ENCODE measurements at places on chromosomes 12 and 14.

- no peak for DNase-seq
These were observed 14.6 kb downstream of the C14orf132 start for GRCh38 chr14:96053600-96054381.

GRCh38 chr12:56336361-56337167 lies 2.1 kb upstream of the IL23A start:
- peak; percentile 54 for DNase-seq

DNA sequence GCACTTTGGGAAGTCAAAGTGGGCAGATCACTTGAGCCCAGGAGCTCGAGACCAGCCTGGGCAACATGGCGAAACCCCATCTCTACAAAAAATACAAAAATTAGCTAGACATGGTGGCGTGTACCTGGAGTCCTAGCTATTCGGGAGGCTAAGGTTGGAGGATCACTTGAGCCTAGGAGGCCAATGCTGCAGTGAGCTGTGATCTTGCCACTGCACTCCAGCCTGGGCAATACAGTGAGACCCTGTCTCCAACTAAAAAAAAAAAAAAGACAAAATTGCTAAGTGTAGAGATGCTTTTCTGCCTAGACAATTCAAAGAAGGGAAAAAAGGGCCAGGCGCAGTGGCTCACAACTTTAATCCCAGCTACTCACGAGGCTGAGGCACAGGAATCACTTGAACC lies 3.4 kb upstream of the LRP6 start:
- no peak for DNase-seq

- DNase-seq = no peak
These were observed 31.0 kb upstream of the PTCSC3 start for GRCh38 chr14:36207500-36207899.

DNA sequence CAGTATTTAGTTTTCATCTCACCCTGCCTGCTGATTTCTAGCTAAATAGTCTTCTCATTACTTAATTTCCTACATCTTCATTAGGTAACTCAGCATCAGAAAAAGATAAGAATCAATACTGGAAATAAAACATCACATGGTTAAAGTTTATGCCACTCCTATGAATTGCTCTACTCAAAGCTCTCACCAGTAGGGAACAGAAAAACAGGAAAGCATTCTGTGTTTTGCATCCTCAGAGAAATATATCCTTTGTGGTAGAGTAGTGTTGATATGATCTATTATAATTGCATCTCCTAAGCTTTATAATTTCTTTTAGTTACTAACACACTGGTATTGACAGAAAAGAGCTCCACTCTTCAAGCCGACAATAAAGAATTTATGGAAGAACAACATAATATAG lies 9.9 kb downstream of the CPNE8 start:
- DNase-seq = no peak

- DNase-seq = peak; percentile 55
These were observed 24.0 kb downstream of the CCDC38 start for GRCh38 chr12:95918194-95918993.

DNA sequence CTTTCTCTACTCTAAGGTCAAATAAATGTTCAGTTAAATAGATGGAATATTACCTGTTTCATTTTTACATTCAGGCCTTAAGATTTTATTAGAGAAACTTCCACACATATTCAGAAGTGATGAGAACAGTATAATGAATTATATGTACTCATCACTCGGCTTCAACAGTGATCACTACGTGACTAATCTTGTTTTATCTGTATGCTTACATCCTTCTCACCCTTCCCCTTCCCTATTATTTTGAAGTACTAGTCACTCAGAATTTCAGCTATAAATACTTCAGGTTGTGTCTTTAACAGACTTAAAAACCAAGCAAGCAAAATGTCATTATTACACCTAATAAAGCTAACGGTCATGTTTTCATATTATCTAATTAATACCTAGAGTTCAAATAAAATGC lies 34.9 kb downstream of the ETV6 start:
- no peak for DNase-seq

- DNase-seq = no peak
These were observed 1136.8 kb downstream of the AACS start for GRCh38 chr12:126201981-126202537.

DNA sequence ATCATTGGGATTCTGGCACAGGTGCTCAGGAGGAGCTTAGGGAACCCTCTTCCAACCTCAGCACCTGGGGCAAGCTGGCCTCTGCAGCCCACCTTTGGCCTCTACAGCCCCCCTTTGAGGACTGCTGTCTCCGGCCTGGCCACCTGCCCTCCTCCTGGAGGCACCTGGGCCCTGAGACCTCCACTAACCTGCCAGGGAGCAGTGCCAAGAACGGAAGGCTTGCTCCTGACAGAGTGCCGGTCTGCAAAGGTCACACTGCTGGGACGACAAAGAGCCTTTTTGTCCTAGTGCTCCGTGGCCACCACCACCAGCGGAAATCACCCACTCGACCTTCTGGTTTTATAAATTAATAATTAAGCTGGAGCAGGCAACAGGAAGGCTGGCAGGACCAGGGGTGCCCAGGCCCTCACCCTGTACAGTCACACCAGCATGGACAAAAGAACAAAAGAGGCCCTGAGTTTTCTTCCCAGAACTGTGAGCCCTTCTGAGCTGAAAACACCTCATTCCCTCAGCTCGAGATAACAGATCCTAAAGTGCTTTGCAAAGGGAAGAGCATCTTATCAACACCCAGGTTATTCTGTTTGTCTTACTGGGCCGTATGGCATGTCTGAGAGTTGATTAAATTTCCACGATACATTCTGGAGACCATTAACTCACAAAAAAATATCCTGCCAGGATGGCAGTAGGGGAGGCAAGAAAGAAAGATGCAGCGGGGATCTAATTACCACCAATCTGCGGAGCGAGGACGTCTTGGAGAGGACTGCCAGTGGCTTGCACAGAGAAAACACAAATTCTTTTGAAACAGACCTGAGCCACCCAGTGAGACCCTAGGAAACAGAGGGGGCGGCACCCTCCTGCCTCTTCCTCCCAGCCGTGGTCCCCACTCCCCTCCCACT lies 8.2 kb downstream of the TESC start:
- no peak for DNase-seq

GRCh38 chr12:58576916-58577315 lies 343.4 kb downstream of the LRIG3 start:
- DNase-seq = no peak

- DNase-seq = no peak
These were observed 26.9 kb downstream of the PRKD1 start for GRCh38 chr14:29900609-29901350.

- DNase-seq = no peak
These were observed 43.1 kb upstream of the EIF5 start for GRCh38 chr14:103290961-103291360.

DNA sequence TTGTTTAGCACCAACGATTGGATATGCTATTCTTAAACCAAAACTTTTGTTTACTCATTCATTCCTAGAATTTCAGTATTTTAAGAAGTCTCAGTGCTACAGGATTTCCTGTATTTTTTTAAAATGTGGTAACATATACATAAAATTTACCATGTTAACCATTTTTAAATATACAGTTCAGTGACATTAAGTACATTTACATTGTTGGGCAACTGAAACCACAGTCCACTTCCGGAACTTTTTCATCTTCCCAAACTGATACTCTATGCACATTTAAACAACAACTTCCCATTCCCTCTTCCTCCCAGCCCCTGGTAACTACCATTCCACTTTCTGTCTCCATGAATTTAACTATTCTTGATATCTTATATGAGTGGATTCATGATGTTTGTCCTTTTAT lies 30.3 kb downstream of the PDE3A start:
- no peak for DNase-seq

GRCh38 chr12:11543457-11544158 lies 105.9 kb upstream of the ETV6 start:
- DNase-seq = no peak

GRCh38 chr12:29253906-29254625 lies 105.0 kb downstream of the FAR2 start:
- DNase-seq = no peak

DNA sequence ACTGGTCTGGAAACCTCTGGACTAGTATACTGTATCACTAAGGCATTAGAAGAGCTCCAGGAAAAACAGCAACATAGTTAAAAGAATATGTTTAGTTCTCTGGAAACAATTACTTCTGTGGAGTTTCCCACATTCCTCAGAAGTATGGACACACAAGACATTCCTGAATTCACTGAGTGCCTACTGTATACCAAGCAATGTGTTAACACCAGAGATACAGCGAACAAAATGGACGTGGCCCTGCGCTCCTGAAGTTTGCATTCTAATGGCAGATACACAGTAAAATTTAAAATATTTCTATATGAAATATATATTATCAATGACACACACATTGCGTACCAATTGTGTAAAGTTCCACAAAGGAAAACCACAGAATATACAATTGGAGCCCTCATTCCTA lies 1.1 kb downstream of the ANGEL1 start:
- DNase-seq = no peak

DNA sequence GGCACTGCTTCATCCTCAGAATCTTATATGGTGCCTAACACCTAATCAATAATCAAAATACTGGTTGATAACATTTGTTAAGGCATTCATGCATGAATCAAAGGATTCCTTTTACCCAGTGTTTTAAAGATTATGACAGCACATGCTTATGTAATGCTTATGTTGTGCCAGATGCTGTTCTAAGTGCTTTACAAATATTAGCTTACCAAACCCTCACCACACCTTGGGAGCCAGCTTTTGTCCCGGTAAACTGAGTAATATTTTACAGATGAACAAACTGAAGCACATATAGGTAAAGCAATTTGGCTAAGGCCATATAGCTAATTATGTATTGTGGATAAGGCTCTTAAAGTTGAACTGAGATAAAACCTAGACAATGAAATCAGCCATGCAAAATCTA lies 209.2 kb downstream of the ALX1 start:
- no peak for DNase-seq

- DNase-seq = no peak
These were observed 85.7 kb upstream of the E2F7 start for GRCh38 chr12:77151030-77151429.

GRCh38 chr12:64669270-64669842 lies 59.1 kb downstream of the RASSF3 start:
- DNase-seq = peak; percentile 59

GRCh38 chr12:54596526-54596946 lies 8.1 kb upstream of the PPP1R1A start:
- peak; percentile 56 for DNase-seq

GRCh38 chr12:116333402-116333801 lies 55.9 kb upstream of the MED13L start:
- DNase-seq = no peak

DNA sequence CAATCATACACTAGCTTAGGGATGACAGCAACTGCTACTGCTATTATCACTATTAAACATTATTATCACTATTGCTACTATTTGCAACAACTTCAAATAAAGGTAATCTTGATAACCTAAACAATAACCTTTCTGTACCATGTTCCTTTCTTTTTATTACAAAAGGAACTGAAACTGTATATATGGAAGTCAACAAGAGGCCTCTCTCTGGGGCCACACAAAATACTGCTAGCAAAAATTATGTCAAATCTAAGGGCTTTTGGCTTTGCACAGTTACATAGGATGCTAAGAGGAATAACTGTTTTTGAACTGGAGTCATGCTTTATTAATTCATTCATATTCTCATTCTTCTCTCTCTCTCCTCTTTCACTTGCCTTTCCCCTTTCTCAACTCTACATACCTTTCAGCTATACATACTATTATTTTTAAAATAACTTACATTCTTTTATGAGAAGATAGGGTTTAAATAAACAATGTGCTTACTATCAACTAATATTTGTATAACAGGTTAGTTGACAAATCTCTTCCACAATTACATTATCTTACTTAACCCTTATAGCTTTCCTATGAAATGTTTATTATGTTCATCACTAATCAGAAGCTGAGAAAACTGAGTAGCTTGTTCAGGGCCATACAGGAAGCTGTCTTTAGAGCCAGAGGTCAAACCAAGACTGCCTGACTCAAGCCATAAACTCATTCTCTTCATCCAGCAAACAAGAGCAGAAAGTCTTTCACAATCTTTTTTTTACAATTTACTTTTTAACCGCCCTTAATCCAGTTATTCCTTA lies 25.7 kb downstream of the SPTSSA start:
- no peak for DNase-seq

- DNase-seq = no peak
These were observed 683.4 kb downstream of the SLC16A7 start for GRCh38 chr12:60279221-60279620.

DNA sequence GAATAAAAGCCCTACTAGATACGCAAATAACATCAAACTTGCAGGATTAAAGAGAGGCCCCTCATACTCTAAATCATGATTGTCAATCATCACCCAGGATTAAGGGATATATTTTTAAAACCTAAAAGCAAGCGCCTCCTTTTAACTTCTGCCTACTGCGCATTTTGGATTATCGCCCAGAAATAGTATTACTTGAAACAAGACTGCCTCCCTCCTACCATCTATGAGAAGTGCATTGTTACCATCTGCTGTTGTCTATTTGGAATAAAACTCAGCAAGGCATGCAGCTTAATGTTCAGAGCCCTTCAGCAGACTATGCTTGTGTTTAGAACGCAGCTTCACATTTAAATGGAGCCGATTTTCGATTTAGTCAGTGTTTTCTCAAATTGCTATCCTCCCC lies 79.6 kb downstream of the EXOC5 start:
- no peak for DNase-seq

DNA sequence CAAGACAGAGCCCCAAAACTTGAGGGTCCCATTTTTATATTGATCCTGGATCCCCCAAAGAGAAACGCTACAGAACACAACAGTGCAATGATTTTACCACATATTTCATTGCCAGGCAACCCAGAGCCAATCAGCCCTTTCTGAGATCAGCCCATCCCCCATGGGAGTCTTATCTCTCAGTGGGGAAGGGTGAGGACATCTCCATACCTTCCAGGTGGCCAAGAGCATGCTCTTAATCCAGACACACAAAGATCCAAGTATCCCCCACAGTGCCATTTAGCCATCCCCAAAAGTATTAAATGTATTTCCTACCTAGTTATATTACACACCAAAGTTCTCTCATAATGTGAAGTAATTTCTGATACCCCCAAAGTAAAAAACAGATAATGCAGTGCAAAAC lies 62.6 kb upstream of the AMN start:
- no peak for DNase-seq

GRCh38 chr12:227923-228845 lies 14.2 kb upstream of the SLC6A12 start:
- no peak for DNase-seq

DNA sequence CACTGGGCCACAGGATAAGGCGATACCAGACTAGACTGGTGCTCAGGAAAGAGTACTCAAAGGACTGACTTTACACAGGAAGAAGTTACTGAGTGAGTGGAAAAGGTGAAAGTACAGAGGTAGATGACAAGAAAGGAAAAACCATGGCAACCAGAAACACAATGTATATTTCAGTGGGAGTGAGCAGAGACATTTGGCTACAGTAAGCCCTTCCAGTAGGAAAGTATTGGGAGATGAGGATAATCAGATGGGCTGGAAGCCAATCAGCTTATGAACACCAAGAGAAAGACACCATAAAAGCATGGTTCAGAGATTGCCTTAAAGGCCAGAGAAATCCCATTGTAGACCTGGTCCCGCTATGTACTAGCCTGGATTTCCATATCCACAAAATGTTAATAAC lies 51.6 kb downstream of the TMTC1 start:
- no peak for DNase-seq

GRCh38 chr12:38869036-38869435 lies 36.4 kb downstream of the CPNE8 start:
- DNase-seq = no peak

- DNase-seq = no peak
These were observed 78.7 kb downstream of the PRICKLE1 start for GRCh38 chr12:42510823-42511222.

Measured in GM13976 (cell line).